ENCODE measurements at places on chromosomes 5 and 9.

GRCh38 chr5:60993425-60993824 is 48.4 kb downstream of the NDUFAF2 start:
- DNase-seq, result no peak

DNA sequence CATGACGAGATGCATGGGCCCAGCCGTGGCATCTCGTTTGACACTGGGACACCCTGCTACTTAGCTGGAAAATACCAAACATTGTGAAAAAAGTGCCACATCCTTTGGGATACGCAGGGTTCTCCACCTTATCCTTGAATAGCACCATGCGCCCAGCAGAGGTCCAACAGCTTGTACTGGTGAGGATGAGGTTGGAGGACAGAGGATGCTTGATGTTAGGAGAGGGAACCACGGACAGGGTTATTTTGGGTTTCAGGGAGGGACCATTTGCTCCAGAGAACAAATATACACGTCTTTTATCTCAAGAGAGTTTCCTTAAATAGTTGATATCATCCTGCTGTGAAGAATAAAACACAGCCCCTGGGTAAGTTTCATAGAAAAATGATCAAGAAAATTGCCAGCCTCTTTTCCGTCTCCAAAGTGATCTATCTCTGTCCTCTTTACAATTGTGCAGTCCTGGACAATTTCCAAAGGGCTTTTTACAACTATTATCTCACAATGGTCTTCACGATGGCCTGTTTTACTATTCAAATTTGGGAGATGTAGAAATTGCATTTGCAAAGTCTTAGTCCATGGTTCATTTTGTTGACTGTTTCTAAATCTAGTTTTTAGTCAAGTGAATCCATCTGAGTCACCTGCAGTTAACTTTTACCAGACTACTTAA is 19.9 kb upstream of the FRRS1L start:
- no peak for DNase-seq

GRCh38 chr5:530001-530955 is 6.0 kb upstream of the SLC9A3 start:
- no peak for DNase-seq

- no peak for DNase-seq
These were observed 2.9 kb downstream of the RPL12 start for GRCh38 chr9:127448112-127448805.

DNA sequence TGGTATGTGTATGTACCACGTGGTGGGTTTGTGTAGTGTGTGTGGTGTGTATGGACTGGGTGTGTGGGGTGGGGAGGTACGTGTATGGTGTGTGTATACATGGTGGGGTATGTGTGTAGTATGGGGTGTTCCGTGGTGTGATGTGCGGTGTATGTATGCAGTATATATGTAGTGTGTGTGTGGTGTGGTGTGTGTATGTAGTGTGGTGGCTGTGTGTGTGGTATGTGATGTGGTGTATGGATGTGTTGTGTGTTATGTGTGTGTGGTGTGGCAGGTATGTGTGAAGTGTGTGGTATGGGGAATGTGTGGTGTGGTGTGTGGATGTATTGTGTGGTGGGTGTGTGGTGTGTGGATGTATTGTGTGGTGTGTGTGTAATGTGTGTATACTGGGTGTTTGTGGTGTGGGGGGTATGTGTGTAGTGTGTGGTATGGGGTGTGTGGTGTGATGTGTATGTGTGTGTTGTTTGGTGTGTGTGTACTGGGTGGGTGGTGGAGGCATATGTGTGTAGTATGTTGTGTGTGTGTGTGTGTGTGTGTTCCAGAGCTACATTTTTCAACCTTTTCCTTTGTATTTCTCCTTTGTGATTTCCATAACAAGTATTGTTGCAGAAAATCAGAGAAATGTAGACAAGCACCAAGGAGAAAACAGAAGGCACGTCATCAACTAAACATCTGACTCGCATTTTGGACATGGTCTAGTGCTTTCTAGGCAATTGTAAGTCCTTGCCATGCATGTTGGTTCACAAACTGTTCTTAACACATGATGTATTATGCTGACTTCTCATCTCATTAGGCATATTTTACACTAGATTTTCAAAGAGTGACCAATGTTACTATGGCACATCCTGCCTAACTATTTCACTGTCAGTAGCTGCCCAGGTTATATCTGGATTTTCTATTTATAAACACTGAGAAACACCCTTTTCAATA is 13.2 kb downstream of the SEMA4D start:
- no peak for DNase-seq

DNA sequence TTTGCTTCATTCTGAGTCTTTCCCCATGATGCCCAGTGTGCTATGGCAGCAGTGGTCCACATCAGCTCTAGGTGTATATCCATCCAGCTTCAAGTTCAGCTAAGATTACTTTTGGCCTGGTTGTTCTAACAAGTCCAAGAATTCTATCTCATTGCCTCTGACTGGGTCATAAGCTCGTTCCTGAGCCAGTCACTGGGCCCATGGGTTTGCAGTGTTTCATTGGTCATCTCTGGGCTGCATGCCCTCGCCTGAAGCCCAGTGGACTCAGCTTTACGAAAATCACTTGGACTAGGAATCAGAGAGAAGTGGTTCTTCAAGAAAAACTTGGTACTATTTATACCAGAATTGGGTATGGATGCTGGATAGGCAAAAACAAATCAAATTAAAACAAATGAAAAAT is 16.1 kb upstream of the ARHGAP26 start:
- no peak for DNase-seq

DNA sequence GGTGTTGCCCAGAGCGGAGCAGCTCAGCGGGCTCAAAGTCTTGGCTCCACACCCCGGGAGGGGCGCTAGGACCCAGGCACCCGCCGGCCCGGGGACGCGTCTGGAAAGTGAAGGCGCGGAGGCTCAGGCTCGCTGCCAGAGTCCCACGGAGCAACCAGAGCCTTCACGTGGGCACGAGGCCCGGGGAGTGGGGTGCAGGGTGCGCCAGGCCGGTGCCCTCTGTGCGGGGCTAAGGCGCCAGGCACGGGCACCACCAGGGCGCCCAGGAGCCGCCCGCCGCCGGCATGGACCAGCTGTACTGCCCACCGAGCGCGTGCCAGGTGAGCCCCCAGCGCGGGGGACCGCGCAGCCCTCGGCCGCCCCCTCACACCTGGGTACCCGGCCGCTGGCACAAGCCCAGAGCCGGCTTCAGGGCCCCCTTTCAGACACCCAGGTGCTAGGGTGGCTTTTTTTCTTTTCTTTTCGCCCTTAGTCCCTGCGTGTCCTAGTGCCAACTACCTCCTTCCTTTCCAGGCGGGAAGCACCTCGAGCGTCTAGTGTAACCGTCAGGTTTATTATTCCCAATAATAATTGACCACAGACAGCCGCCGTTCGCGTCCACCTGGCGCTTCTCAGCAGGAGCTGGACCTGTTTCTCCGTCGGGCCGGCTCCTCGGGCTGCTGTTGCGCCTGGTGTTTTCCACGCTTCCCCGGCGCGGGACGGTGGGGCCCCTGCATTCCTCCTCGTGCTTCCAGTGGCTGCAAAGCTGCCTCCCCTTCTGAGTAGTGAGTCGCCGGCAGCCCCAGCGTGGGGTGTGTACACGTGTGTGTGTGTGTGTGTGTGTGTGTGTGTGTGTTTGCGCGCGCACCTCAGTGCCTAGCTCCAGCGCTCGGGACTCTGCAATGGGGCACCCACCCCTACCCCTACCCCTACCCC is 30.1 kb upstream of the PDE8B start:
- no peak for DNase-seq

DNA sequence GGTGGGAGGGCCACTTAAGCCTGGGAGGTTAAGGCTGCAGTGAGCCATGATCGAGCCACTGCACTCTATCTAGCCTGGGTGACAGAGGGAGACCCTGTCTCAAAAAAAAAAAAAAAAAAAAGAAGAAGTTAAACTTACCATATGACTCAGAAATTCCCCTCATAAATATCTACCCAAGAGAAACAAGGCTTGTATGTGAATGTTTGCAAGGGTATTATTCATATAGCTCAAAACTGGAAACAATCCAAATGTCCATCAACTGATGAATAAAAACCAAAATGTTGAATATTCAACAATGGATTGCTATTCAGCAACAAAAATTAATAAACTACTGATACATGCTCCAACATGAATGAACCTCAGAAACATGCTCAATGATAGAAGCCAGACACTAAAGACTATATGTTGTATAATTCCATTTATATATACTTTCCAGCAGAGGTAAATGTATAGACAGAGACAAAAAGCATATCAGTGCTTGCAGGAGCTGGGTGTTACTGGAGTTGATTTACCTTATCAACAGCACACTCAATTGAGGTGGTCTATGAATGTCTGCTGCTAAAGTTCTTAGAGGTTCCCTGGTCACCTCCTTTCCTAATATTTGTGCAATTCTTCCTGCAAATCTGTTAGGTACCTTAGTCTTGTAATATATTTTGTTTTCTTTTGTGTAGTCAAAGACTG is 5.3 kb upstream of the SREK1 start:
- DNase-seq, result no peak

- peak; percentile 69 for DNase-seq
These were observed 84.1 kb downstream of the AMBP start for GRCh38 chr9:113993838-113994540.

DNA sequence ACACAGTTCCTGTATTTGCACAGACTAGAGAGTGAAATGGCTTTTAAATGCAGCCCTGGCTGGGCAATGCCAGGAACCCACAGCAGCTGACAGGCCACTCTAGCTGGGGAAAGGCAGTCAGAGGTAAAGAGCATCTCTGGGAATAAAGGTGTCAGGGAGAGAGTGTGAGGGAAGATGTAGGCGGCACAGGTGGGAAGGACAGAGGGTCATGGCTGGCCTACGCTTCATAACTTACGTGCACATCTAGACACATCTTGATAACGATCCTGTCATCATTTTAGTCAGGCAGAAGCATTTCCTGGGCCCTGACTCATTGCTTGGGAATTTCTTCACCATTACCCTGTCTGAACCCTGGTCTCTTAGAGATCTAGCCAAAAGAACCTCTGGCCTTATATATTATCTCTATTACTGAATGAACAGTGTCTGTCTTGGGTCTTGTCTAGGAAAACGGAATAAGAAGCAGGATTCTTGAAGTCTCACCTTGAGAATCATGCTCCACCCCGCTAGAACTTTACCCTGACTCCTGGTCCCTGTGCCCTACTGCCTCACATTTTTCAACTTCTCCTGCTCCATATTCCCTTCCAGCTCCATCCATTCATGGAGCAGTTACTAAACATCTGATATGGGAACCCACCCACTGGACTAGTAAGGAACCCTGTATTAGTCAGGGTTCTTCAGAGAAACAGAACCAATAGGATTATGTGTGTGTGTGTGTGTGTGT is 106.4 kb upstream of the ELL2 start:
- DNase-seq, result no peak

DNA sequence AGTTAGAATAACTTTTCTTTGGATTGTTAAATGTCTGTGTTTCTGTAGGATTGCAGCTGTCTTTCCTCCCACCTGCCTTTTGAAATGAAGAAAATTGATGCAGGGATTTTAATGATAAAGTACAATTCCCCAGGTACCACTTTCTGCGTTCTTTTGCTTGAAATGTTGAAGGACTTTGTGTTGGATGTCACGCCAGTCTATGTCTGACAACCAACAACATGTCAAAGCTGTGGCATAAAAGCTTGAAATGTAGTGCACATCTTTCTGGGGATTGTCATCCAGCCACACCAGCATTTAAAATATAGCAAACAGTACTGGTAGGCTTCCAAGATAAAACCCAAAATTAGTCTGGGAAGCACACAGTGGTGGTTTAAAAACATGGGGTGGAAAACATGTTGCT is 381.4 kb downstream of the TMEM161B start:
- no peak for DNase-seq

DNA sequence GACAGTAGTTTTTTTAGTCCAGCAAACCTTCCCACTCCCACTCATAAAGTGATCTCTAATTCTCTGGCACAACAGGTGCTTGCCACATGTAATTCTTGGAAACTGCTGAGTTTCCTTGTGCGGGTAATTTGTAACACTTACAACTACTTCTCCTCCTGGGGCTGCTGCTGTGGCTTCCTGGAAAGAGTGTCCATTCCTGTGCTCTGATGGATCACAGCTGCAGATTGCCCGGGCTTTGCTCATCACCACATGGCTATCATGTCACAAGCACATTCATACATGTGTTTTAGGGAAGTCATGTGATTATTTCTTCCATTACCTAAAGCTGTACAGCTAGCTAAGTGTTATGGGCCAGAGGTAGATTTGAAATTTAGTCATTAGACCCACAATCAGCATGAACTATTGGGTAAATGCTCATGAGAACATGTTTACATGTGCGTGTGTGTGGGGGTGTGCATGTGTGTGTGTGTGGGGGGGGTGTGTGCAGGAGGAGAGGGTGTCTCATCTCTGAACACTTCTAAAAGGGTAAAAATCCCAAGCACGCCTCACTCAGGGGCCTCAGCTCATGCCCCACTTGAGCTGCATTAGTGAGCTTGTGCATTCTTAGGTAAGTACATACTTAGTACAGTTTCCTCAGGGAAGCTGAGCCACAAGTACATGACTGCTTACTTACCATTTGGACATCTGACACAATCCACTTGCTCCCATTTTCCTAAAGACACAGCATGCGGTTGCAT is 118.1 kb upstream of the CCDC112 start:
- no peak for DNase-seq

GRCh38 chr5:53313145-53313544 is 167.3 kb upstream of the FST start:
- no peak for DNase-seq

- DNase-seq, result peak; percentile 83
These were observed 849 bp upstream of the RGMB start for GRCh38 chr5:98772415-98773213.

DNA sequence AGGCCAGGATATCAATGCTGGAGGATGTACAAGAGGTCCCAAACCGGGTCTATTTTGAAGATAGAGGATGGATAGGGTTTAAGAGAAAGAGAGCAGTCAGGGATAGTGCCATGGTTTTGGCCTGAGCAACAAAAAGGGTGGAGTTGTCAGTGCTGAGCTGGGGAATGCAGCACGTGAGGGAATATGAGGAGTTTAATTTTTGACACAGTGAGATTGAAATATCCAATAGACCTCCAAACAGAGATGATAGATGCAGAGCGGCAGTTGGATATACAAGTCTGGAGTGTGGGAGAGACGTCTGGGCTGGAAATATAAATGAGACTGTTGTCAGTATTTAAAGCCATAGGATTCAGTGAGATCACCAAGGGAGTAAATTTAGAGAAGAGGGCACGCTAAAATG is 136.7 kb upstream of the EFNA5 start:
- DNase-seq, result no peak

DNA sequence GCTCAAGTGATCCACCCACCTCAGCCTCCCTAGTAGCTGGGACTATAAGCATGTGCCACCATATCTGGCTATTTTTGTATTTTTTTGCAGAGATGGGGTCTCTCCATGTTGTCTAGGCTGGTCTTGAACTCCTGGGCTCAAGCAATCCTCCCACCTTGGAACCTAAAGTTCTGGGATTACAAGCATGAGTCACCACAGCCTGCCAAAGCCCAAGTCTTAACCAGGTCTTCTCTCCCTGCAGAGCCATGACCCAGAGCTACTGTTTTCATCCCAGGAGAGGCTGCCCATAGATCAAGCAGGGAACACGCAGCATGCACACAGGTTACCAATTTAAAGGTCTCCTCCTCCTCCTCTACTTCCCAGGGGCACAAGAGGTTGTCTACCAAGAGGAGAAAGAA is 29.7 kb downstream of the PCDHGC5 start:
- DNase-seq, result no peak

DNA sequence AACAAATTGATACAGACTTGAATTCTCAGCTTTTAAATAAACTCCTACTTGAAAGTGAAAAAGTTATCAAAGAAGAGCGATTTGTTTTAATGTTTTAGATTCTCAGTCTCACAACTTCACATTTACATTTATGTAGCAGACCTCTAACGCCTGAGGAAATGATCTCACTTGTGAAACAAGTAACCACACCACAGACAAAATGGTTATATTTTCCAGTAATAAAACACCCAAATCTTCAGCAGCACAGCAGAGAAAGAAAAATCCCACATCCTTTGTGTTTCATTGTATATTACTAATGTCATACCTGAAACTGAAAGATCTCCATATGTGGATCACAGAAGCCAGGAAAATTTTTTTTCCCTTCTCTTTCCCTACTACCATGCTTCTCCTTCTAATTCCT is 29.8 kb upstream of the GZMA start:
- no peak for DNase-seq

All from hippocampal formation (tissue), 2 donors.